ENCODE measurements at places on chromosomes 2 and 18.

GRCh38 chr2:127102521-127103242 is 4.3 kb downstream of the BIN1 start:
- no peak for DNase-seq

- no peak for DNase-seq
Measured at GRCh38 chr2:172072706-172073105, 12.6 kb upstream of the DLX1 start.

- DNase-seq = no peak
Measured at GRCh38 chr2:226796840-226797288, 2.8 kb downstream of the IRS1 start.

GRCh38 chr2:72300147-72300684 is 152.6 kb upstream of the CYP26B1 start:
- no peak for DNase-seq

- no peak for DNase-seq
Measured at GRCh38 chr2:189002079-189002478, 27.9 kb downstream of the COL3A1 start.

- DNase-seq = no peak
Measured at GRCh38 chr2:232873292-232873908, 3.3 kb downstream of the SNORC start.

- no peak for DNase-seq
Measured at GRCh38 chr2:101733257-101733993, 35.9 kb downstream of the MAP4K4 start.

DNA sequence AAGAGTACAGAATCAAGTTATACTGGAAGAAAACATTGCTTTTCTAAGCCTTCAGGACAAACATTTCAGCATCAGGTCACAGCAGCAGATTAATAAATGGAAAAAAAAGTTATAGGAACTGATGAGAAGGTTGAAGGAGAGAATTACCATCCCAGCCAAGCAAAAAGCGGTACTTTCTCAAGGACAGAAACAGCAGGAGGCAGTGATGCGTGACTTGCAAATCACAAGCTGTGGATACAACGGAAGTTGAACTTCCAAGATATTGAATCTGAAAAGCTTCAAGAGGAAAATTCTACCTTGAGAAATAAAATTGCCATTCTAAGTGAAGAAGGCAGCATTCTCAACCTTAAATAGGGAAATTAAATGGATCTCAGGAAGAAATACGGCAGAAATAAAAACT is 18.5 kb upstream of the SERPINB12 start:
- DNase-seq = no peak

DNA sequence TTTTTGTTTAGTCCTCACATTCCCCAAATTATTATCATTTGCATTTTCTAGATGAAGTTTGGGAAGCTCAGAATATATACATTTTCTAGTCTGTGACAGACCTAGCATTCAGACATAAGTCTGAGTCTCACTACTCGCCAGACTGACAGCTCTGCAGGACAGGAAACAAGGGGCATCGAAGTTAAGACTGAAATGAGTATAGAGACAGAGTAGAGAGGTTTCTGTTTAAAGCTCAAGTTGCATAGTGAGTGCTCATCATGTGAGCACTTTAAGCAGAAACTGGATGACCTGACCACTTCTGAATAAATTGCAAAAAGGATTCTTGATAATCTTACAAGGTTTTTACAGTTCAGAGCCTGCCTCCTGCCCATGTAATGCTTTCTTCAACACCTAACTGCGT is 1.1 kb downstream of the HADHB start:
- peak; percentile 53 for DNase-seq

DNA sequence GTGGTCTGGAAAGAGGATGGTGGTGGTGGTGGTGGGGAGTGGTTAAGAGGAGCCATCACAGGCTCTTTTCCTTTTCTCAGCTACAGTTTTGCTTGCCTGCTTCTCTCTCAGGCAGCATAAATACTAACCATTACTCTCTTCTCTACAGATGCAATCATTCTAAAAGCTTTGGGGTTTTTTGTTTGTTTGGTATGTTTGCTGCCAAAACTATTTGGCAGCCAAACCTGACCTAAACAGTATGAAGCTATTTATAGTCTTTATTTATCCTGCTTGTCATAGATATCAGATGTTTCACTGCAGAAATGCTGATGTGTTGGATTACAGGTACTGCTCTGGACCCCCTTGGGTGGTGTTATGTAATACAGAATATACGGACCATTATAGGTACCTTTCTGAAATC is 15.3 kb downstream of the SIX3 start:
- no peak for DNase-seq

DNA sequence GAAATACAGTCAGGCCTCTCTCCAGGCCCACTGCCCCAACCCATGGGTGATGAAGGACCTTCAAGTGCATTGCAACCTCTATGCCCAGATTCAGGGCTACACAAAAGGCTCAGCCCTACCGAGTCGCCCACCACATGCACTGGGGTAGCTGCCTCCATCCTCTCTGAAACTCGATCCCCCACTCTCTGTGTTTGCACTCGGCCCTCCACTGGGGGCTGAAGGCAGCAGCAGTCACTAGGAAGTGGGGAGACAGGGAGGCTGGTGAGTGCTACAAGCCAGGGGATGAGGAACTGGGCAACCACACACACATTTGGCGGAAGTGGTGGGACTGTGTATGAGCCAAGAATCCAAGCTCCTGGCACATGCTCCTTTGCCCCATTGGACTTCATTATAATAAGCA is 94.6 kb downstream of the CERS6 start:
- DNase-seq = no peak

DNA sequence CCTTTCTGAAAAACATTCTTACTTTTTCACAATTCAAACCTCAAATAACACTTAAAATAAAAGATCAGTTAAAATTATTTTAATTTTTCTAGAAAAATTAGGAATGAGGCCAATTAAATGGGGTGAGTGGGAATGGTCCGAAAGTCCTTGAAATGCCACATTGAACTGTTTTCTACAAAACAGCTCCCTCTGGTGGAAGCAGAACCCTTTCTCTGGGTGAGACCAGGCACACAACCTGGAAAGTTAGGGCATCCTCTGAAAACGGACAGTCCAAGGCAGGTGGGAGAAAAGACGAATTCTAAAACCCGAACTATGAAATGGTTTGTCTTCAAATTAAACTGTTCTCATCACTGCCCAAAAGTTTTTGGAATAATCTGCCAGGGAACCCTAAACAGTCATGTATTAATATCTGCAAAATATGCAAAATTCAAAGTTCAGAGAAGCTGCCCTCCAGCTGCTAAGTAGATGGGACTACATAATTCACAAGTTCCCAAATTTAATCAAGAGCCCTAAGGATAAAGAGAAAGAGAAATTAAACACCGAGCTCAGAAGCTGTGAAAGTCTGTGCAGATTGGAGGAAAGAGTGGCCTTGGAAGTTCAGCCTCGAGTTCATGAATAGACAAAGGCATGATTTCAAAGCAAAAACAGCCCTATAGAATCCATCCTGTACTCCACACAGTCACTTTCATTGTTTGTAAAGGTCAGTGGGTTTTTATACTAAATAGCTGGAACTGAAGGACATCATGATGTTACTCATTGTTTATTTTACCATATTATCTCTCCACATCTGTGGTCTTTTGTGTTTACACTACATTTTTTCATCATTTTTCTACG is 108.3 kb downstream of the PIEZO2 start:
- no peak for DNase-seq

- no peak for DNase-seq
Measured at GRCh38 chr18:74804677-74805076, 207.0 kb downstream of the ZNF407 start.

- DNase-seq = no peak
Measured at GRCh38 chr18:8153887-8154583, 455.2 kb upstream of the RAB12 start.

GRCh38 chr18:48297139-48297538 is 112.0 kb downstream of the ZBTB7C start:
- DNase-seq = no peak

GRCh38 chr2:235685024-235685721 is 191.3 kb downstream of the AGAP1 start:
- no peak for DNase-seq

GRCh38 chr2:138596403-138596802 is 94.8 kb downstream of the SPOPL start:
- no peak for DNase-seq

DNA sequence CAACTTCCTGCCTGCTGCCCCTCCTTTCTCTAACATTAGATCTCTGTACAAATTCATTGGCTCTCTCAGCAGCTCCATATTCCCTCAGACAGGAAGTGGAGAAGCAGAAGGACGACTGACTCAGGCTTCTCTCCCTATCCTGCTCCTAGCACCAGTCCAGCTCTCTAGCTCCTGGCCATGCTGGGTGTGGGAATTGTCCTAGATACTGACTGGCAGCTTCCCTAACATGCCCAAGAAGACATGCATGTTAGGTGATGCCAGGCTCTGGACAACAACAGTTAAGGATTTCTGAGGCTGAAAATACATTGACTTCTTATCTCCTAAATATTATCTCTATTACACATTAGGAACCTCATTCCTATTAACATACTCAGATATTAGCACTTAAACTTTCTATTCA is 292.9 kb downstream of the IKZF2 start:
- no peak for DNase-seq

GRCh38 chr2:24084386-24085199 is at the start of gene TP53I3:
TP53I3 (minus strand) TSS chr2:24084834; CDS start chr2:24084326, 508 bp downstream.
- DNase-seq = peak; percentile 46

- no peak for DNase-seq
Measured at GRCh38 chr2:229610872-229611271, 103.5 kb downstream of the DNER start.

- no peak for DNase-seq
Measured at GRCh38 chr2:80169811-80170594, 134.5 kb downstream of the LRRTM1 start.

- no peak for DNase-seq
Measured at GRCh38 chr2:239359196-239359912, 41.5 kb downstream of the HDAC4 start.

DNA sequence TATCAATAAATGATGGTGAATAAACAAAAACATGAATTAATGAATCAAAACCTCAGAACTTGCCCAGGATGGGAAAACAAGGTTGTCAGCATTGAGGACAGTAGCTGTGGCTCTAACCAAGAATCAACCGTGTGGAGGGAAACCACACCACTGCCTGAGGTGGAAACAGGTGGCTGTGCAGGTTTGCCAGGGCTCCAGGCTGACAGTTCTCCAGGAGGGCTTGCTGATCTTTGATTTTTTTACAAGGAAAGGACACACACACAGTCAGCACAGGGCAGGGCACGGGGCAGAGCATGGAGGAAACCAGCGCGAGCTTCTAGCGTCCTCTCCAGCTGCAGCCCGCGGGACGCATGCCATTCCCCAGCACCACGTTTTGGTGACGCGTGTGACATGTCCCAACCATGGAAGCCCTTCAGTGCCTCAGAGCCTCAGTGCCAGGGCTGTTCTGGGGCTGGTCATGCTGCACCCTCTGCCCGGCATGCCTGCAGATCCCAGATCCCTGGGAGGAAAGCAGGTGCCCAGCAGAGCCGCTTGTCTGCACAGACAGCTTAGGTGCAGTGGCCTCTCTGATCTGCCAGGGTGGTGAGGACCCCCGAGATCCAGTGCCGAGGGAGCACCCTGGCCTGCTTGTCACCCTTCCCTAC is 15.8 kb upstream of the AGXT start:
- DNase-seq = no peak

- DNase-seq = no peak
Measured at GRCh38 chr2:119579424-119580295, 35.4 kb downstream of the CFAP221 start.

GRCh38 chr2:23685181-23685580 is 241.7 kb downstream of the ATAD2B start:
- DNase-seq = no peak

DNA sequence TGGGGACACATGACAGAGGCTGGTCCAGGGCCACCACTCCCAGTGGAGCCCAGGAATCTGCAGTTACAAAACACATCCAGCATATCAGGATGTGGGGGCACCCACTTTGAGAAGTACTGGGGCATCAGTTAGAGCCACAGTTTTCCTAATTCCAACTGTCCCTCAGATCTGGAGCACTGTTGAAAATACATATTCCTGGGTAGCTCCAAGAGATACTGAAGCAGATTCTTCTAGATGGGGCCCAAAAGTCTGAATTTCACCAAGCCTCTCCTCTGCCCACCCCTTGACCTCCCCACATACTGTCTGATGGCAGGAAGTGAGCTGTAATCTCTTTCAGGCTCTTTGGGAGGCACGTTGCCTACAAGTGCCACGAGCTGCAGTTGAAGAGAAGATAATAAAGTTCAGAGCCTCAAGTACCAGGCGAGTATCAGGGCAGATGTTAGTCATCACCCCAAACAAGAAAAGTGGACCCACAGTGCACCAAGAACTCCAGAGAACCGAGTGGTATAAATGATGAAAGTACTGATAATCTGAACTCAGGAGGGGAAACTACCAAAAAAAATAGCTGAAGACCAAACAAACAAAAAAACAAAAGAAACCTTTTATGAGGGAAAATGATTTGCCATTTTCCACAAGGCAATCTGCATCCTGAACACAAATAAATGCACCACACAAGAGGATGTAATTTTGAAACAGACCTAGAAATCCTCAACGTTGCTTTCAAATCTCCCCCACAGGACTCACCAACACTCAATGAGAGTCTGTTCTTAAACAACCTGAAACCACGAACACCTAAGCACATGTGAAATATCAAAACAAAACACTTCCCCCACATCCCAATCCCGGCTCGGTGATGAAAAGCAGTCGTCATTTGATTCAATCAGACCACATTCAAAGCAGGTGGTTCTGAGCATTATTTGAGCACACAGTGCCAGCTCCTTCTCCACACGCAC is 98.7 kb downstream of the TCF4 start:
- peak; percentile 8 for DNase-seq

GRCh38 chr2:232292395-232293154 is 86.0 kb upstream of the ALPP start:
- no peak for DNase-seq

- DNase-seq = no peak
Measured at GRCh38 chr2:84393829-84394228, 65.3 kb downstream of the SUCLG1 start.

DNA sequence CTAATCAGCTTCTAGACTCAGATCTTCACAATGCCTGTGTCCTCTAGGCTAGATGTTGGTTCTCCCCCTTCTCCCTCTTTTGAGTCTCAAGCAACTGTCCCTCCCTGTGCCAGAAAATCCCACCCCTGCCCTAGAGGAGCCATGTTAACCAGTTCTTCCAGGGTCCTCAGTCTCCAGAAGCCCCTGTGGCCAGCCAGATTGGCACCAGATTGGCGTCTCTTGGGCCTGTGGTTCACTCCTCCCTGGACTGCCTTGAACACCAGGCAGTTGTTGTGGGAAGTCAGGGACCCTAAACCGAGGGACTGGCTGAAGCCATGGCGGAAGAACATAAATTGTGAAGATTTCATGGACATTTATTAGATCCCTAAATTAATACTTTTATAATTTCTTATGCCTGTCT is 36.6 kb downstream of the CYP26B1 start:
- no peak for DNase-seq

Data from GM12878 (cell line).